NB4 (cell line): ENCODE measurements at places on chromosomes 3 and 15.

DNA sequence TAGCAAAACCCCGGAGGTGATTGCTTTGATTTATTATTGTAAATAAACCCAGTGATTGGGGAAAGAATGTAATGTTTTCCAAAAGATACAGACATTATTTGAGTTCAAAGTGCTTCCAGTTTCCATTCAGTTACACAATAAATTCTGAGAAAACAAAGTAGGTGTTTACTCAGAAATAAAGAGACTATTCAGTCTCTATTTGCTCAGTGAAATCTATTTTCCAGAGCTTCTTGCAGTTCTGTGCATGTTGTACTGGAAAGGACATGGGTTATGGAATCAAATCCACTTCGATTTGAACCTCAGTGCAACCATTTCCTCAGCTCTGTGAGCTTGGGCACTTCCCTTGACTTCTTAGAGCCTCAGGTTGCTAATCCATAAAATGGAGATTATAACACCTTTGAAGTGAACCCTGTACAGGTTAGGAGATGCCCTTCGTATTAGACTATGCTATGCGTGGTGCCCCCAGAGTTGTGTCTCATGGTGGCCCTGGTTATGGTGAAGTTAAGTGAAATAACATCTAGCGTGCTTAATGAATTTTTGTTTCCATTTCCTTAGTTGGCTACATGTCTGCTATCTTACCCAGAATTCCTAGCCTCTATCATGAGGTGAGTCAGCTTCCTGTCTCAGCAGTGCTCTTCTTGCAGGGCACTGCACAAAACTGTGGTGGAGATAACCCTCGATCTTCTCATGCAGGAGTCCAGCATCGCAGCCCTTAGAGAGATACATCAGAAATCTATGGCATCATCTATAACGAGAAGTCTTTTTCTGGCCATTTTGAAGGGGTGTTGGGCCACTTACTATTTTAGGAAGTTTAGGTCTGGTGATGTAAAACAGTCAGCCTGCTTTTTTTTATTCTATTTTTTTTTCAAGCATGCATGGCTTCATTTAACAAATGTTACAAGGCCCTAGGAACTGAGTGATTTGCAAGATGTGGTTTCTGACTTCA is 97.7 kb downstream of the RPL39L start:
- peak; percentile 86 for DNase-seq

- DNase-seq: no peak
Measured at GRCh38 chr3:183933160-183933559, 48.5 kb upstream of the PARL start.

- DNase-seq: no peak
Measured at GRCh38 chr3:120461416-120461815, 10.6 kb upstream of the FSTL1 start.

DNA sequence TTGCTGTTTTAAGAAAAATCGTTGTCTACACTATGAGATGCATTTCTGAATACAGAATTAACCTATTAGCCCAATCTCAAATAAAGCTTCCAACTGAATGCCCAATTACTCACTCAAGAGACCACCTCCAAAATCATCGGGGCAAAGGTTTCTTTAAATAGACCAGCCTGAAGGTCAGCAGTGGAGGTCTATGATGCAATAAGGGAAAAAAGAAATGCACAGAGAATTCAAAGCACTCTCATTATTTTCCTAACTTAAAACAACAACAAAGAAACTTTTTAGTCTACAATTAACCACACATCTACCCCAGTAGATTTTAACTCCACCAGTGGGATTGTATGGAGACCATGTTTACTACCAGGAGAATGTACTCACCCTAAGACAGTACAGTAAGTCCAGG is 657.7 kb upstream of the CCDC54 start:
- DNase-seq: no peak

DNA sequence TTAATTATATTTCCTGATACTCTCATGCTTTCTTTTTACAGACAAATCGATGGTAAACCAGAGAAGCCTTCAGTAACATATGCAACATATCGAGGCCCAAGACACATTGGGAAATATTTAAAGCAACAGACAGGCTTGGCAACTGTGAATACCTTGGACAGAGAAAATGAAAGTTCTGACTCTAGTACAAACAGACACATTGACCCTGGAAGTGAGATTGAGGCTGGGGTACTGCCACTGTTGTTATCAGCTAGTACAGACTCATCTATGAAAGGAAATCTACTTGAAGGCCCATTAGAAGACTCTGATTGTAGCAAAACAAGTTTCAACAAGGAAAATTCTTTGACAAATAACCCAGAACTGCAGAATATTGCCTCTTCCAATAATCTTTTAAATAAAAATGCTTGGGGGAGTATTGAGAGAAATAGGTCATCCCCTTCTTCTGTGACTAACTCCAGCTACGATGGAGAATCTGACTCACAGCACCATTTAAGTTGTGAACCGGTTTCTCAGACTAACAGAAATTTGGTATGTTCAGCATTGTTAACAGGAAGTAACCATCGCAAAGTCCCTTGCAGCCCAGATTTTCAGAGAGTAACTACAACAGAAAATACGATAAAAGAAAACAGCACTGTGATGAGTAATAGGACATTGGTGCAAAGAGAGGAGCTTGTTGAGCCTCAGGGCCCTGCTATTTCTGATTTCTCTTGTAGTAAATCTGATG is 50.2 kb downstream of the CRYBG3 start:
- DNase-seq: no peak

DNA sequence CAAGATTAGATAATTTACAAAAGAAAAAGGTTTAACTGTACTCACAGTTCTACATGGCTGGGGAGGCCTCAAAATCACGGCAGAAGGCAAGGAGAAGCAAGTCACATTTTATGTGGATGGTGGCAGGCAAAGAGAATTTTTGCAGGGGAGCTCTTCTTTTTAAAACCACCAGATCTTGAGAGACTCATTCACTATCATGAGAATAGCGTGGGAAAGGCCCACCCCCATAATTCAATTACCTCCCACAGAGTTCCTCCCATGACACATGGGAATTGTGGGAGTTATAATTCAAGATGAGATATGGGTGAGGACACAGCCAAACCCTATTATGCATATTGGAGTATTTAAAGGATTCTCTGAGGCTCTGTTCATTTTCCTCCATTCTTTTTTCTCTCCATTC is 138.7 kb upstream of the CADM2 start:
- no peak for DNase-seq

- DNase-seq: no peak
Measured at GRCh38 chr15:71577071-71577470, 233.3 kb upstream of the NR2E3 start.

DNA sequence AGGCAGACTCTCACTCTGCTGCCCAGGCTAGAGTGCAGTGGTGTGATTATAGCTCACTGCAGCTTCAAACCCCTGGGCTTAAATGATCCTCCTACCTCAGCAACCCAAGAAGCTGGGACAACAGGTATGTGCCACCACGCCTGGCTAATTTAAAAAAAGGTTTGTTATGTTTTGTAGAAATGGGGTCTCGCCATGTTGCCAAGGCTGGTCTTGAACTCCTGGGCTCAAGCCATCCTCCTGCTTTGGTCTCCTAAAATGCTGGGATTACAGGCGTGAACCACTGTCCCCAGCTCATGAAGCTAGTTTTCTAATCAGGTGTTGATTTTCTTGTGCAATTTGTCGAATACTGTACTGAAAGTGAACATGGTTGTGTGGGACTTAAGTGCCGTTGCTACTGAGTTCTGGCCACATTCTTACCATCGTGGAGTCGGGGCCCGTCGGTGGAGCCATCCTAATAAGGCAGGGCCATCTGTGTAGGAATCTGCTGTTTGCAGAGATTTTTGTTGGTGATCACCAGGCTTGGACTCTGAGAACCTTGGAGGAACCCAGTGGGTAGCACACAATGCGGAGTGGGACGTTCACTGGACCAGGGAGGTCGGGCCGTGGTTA is 193.2 kb downstream of the GOLGA6L6 start:
- DNase-seq: no peak

GRCh38 chr15:68687136-68687735 is 108.4 kb downstream of the CORO2B start:
- DNase-seq: no peak

DNA sequence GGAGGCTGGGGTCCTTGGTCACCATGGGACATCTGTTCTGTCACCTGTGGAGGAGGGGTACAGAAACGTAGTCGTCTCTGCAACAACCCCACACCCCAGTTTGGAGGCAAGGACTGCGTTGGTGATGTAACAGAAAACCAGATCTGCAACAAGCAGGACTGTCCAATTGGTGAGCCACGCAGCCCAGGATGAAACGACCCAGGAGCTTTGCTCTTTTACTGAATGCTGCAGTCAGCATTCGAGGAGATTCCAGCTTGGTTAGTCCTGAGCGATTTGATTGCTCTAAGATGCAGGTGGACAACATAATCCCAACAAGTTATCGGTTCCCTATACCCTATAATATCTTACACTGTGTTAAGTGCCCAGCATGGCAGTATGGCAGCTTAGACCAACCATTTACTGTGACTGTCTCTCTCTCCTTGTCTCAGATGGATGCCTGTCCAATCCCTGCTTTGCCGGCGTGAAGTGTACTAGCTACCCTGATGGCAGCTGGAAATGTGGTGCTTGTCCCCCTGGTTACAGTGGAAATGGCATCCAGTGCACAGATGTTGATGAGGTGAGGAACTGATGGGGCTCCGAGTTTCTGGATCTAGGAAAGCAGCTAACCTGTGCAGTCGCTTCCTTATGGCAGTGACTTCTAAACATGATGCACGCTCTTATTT is 7.8 kb downstream of the THBS1 start:
- DNase-seq: no peak

DNA sequence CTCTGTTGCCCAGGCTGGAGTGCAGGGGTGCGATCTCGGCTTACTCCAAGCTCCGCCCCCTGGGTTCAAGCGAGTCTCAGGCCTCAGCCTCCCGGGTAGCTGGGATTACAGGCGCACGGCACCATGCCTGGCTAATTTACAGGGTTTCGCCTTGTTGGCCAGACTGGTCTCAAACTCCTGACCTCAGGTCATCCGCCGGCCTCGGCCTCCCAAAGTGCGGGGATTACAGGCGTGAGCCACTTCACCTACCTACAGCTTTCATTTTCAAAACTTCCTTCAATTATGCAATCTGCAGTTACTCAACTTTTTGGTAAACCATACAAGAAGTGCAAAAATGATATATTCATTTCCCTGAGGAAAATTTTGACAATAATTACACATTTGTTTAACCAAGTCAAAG is 14.0 kb downstream of the NANOGP8 start:
- peak; percentile 49 for DNase-seq

GRCh38 chr15:70450142-70450443 is 313.3 kb downstream of the UACA start:
- no peak for DNase-seq

DNA sequence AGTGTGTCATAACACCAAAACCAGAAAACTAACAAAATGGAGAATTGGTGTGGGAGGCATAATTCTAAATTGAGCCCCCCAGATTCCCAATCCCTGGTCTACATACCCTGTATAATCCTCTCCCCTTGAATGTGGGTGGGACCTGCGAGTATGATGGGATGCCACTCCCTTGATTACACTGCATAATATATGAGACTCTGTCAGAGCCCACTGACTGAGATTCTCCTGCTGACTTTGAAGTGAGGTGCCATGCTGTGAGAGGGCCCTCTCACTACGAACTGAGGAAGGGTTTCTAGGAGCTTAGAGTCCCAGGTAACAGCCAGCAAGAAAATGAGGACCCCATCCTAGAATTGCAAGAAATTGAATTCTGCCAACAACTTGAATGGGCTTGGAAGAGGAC is 49.5 kb downstream of the GPR176 start:
- DNase-seq: no peak

DNA sequence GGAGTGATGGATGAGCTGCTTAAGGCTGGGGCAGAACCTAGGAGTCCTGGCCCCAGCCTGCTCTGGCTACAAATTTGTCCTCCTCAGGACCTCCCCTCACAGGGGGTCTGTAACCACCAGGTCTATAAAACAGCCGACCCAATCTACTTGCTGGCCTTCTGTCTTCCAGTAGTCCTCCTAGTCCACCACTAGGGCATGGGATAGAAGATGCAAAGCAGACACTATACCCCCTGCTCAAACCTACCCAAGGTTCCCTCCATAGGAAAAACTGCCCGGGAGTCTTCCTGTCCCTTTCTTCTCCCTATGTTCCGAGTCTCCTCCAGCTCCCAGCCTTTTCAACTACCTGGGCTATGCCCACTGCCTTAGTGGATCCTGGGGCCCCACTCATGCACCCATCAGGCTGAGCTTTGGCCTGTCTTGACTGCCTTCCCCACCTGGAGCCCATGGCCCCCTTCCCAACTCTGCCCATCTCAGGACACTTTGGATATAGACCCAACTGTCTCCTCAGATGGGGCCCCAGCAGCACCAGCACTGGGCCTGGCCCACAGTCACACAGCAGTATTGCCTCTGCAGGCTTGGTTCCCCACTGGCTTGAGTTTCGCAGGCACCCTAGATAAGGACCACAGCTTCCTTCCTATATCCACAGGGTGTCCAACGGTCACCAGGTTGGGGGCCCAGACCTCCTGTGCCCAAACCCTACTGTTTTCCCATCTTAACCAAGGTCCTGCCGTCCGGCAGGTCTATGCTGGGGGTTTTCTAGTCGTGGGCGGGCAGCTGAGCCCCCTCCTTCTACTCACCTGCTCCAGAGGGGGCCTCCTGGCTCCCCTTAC is 1.1 kb downstream of the HYAL3 start:
- peak; percentile 71 for DNase-seq

DNA sequence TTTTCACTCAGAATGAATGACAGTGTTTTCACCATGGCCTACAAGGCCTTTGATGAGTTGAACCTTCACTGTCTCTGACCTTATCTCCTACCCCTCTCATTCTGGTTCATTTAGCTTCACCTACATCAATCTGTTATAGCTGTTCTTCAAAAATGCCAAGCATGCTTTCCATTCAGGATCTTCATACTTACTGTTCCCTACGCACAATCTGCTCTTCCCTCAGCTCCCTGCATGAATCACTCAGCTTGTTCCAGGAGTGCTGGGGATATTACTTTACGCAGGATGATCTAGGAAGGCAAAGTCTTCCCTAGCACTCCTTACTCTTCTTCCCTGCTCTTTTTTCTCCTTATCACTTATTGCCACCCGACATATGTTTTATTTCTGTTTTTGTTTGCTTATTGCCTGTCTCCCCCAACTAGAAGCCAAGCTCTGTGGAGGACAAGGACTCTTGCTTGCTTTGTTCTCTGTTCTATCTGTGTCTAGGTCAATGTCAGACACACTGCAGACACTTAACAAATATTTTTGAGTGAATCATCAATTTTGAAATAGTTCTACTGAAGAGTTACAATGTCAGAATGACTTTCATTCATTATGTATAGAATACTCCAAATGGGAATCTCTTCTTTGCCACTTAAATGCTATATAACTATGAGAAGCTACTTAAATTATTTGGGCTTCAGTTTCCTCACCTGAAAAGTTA is 238.3 kb upstream of the FEZF2 start:
- DNase-seq: no peak

- peak; percentile 12 for DNase-seq
Measured at GRCh38 chr3:20307383-20307782, 121.4 kb upstream of the SGO1 start.

GRCh38 chr3:64680334-64680733 is 7.5 kb downstream of the ADAMTS9 start:
- DNase-seq: no peak

DNA sequence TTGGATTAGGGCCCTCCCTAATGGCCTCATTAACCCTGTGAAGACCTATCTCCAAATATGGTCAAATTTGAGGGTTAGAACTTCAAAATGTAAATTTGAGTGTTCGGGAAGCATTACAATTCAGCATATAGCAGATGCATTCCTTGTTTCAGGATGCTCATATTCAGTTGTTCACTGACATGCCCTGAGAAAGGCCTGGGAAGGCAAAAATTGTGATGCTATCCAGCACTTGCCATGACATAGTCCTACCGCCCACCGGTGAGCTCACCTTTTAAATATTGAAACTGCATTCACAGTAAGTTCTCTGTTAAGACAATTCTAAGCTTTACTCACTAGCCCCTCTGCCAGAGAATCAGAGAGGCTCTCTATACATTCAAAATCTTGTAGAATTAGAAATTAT is 300.3 kb upstream of the CCDC54 start:
- DNase-seq: no peak

GRCh38 chr3:150751781-150752263 is 11.1 kb downstream of the SIAH2 start:
- no peak for DNase-seq
